ENCODE measurements at places on chromosomes 4 and X.

DNA sequence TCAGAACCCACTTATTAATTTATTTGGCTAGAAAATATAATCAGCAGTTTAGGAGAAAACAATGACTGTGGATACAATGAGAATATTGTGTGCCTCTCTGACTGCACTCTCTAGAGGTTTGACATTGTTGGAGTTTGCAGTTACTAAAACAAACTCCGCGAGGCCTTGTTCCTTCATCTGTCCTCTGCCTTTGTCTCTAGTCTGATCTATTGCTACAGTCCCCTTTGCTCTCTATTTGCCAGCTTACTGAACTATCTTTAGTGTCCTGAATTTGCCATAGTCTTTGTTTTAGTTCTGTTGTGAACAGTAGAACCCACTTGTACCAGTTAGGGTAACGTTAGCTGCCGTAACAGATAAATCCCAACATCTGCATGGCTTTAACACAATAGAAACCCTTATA lies 81.4 kb upstream of the RPS6KA3 start:
- no peak for DNase-seq

DNA sequence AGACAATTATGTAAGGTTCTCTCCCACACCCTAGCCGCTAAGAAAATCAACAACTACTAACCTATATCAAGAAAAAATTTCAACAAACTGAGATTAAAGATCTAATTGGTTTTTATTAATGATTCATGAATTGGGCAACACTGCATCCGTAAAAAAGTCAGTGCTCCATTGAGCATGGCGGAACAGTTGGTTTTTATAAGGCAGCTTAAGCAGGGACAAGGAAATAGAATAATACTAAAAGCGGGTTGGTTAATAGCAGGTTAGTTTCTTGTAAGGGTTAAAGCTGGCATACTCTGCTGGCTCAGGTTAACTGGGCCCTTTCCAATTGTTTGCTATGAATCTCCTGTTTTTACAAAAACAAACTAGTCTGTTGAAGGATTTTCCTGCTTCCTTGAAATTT lies 202.3 kb upstream of the RASGEF1B start:
- no peak for DNase-seq

DNA sequence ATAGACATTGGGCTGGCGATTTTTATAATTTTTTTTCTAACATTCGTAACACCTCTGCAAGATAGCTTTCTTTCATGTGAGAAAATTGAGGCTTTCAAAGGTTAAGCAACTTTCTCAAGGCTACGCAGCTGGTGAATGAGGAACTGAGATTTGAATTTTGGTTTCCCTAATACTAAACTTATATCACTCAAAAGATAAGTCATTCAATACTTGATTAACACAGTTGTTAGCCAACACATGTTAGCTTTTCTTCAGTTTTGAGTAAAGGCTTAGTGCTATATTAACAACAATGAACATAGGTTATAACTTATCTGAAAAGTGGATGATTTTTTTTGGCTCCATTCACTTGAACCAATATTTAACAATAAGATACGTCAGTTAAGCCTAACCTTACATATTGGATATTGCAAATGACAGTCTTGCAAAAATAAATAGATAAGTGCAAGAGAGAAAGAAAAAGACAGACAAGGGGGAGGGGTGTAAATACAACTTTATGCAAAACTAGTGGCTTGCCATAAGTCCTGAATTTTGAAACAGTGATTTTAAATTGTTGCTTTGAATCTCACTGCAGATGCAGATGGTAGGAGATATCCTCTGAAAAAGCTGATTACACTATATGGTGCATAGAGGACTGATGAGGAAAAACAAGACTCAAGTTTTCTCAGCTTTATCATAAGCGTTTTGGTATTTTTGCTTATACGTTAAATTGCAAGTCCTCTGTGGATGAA lies 11.1 kb upstream of the GPM6A start:
- no peak for DNase-seq

DNA sequence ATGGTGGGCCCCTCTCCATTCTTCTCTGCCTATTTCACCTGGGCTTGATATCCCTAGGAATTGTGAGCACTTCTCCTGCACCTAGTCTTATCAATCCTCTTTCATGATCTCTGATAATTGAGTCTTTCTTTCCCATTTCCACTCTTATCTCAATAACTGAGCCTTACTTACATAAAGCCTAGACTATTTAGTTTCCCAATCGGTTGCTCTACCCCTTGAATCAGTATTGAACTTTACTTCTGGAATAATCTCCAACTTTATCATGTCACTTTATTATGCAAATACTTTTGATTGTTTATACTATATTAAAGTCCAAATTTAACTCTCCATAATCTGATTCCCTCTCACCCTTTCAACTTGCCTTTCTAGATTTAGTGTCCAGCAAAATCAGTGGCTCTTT lies 222.7 kb downstream of the SPRY1 start:
- no peak for DNase-seq

GRCh38 chr4:145937971-145938611 lies 532 bp downstream of the ZNF827 start:
- DNase-seq = peak; percentile 37

DNA sequence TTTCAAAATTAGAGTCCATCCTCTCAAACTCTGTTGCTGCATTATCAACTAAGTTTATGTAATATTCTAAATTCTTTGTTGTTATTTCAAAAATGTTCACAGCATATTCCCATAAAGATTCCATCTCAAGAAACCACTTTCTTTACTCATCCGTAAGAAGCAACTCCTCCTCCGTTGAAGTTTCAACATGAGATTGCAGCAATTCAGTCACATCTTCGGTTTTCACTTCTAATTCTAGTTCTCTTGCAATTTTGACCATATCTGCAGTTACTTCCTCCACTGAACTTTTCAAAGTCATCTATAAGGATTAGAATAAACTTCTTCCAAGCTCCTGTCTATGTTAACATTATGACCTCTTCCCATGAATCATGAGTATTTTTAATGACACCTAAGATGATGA lies 216.6 kb upstream of the SLC7A11 start:
- no peak for DNase-seq

DNA sequence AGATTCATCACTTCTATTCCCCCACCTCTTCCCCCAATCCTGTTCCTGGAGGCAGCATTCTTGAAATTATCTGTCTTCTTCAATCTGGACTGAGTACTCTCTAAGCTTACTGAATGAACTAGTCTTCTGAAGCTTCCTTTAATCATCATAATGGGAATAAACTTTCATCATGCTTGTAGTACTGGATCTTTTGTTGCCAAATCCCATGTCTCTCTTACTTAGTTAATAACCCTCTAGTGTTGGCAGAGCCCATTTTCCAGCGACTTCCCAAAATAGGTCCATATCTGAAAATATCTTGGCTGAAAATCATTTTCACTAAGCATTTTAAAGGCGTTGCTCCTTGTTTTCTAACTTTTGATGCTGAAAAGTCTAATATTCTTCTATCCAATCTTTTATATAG lies 39.6 kb downstream of the RPS6KA3 start:
- no peak for DNase-seq

GRCh38 chrX:137354851-137355250 lies 211.1 kb upstream of the ZIC3 start:
- DNase-seq = no peak

DNA sequence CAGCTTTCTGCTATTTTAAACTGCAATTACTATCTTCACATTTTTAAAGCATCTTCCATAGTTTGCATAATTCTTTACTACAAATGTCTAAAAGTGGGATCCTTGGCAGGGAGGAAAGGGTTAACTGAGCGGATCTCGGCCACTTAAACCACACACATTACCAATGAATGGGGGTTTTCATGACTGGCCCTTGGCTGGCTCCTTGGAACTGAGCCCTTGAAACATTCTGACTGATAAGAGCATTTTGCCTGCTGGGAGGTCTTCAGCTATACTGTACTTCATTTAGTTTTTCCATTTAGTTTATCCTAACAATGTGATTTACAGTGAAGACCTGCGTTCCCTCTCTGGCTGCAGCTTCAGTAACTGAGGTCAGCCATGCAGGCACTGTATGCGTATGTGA lies 31.7 kb upstream of the MFAP3L start:
- DNase-seq = no peak

GRCh38 chr4:136643416-136643815 lies 888.9 kb downstream of the PCDH18 start:
- DNase-seq = no peak

- peak; percentile 46 for DNase-seq
These were observed 250 bp downstream of the USP9X start for GRCh38 chrX:41085512-41085877.

DNA sequence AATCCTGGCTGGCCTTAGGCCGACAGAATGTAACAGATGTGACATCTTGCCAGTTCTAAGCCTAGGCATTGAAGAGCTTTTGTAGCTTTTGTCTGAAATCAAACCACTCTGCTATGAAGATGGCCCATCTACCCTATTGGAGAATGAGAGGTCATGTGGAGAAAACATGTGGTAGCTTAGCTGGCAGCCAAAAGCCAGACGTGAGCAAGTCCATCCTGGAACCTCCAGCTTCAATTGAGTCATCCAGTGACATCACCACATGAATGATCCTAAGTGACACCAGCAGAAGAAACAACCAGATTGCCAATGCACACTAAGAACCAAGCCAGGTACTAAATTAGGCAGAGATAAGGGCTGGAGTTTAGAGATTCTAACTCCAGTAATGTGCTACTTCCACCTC lies 154.8 kb upstream of the ZFP42 start:
- DNase-seq = no peak

- no peak for DNase-seq
These were observed 105.1 kb upstream of the DCLK2 start for GRCh38 chr4:149973181-149973580.

GRCh38 chr4:122772986-122773385 lies 40.5 kb downstream of the BBS12 start:
- no peak for DNase-seq
